ENCODE measurements at places on chromosomes 6 and 20. TPM values are rescaled to one million over a fixed set of nuclear protein-coding genes. Genes with fewer than 3 reads are reported as not detected.

The BPIFA1 gene
- not detected for total RNA-seq

The CTSZ gene
- 103 TPM for total RNA-seq

The EEF1E1 gene
- total RNA-seq = 52.1 TPM

The MUC22 gene
- total RNA-seq = not detected

The GGTLC1 gene
- total RNA-seq = not detected

The RNF39 gene
- total RNA-seq = 2.3 TPM

The LRRC1 gene
- 18.6 TPM for total RNA-seq

The GABRR1 gene
- total RNA-seq = not detected

The ULBP3 gene
- 6.3 TPM for total RNA-seq

The SYNE1 gene
- total RNA-seq = 25.4 TPM

The MUC21 gene
- total RNA-seq = not detected

The SYNDIG1 gene
- not detected for total RNA-seq

The KCNQ5 gene
- total RNA-seq = 10.3 TPM

The OR2J3 gene
- total RNA-seq = not detected

The FRMD1 gene
- total RNA-seq = not detected

The ZFP57 gene
- not detected for total RNA-seq

The TTBK1 gene
- total RNA-seq = not detected

The JPH2 gene
- 11.1 TPM for total RNA-seq

The DNAJC5 gene
- total RNA-seq = 38.1 TPM
